ENCODE measurements at places on chromosomes 6 and 20.

- no peak for DNase-seq
Observed at GRCh38 chr6:46290421-46291274, 119.9 kb upstream of the ENPP5 start.

DNA sequence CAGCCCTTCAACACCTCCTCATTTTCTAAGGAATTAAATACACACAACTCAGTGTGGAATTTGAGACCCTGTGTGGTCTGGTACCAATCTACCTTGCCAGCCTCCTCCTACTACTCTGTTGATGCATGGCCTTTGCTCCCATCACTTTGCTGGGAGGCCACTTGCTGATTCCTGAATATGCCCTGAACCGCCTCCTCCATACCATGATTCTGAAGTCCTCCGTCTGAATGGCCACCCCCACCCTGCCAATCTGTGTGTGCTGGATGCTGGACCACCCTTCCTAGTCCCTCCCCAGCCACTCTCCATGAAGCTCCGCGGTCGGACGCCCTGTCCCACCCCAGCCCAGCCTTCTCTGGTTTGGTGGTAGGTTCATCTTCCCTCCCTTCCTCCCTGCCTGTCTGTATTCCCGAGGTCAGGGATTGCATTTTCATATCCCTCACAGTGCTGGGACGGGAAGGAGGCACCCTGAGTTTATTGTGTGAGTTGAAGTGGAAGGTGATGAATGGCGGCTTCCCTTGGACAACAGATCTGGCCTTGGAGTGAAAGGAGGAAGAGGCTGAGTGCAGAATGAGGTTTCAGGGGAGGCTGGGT lies 138.3 kb downstream of the CDC5L start:
- no peak for DNase-seq

- no peak for DNase-seq
Observed at GRCh38 chr6:152329638-152330448, 307.3 kb downstream of the SYNE1 start.

DNA sequence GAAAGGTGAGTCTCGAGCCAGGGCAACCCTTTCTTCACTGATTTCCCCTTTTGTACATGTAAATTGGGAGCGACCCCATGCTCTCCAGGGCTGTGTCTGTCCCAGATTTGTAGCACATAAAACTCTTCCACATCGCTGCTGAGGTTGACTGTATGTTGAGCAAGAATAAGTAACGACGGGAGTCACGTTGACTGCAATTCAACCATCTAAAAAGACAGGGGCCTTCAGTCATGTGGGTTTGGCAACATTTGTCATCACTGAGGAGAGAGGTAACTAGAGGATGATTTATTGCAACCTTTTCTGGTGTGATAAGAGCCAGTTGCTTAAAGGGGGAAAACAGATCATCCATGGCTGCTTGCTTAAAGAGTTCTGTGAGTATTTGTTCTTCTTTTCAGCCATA lies 159.4 kb upstream of the SULF2 start:
- no peak for DNase-seq

GRCh38 chr6:105483492-105483891 lies 80.6 kb upstream of the PREP start:
- no peak for DNase-seq

- no peak for DNase-seq
Observed at GRCh38 chr6:26230351-26230750, 134.6 kb upstream of the BTN3A2 start.

DNA sequence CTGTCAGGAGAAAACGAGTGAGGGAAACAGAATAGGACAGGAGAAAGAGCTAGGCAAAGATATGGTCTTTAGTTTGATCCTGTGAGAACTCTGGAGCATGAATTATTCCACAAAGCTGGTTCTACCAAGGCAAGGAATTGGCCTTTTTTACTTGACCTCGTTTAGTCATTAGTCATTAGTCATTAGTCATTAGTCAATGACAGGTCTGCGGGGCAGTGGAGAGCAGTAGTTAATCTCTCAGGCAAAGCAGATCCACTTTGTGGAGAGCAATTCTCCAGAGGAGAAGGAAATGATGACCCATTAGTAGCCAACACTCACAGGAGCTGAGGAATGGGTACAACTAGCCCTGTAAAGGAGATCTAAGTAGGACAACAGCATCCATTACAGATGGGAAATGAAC lies 22.0 kb upstream of the ABCC10 start:
- no peak for DNase-seq

DNA sequence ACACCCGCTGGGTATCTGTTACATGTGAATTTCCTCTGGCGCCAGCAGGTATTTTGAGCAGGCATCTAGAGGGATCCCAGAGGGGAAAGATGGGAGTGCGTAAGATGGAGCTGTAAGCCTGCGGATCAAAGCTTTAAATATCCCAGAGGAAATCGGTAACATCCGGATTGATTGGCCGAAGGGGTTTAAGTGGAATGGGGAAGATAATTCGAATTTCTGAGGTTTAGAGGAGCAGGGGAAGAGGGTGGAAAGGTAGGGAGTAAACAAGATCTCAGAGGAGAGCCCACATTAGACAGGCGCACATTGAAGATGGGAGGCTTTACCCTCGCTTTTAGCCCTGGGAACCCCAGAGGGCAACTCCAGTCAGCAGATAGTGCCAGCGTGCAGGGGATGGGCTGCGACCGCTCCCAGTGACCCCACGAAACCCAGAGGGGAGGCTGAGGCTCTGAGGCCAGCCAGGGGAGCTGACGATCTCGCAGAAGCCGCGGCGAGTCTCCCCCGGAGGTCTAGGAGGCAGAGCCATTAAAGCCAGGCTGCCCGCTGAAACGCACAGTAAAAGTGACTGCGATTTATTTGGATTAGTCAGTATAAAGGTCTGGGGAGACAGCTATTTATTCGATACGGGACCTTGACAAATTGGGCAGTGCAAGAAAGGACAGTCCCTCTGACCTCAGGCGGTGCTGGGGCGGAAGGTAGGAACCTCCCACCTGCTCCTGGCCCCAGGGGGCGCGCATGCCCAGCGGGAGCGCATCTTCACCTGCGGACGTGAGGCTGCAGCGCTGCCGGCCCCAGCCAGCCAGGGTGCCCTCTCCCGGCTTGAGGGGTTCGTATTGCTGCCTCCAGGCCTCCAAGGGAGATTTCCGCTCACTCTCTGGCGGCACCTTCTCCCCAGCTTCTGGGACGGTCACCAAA lies 34.3 kb upstream of the TCF21 start:
- DNase-seq: no peak

GRCh38 chr6:125593746-125594145 lies 155.7 kb upstream of the HEY2 start:
- no peak for DNase-seq

- DNase-seq: no peak
Observed at GRCh38 chr6:37607944-37608343, 89.7 kb downstream of the MDGA1 start.

DNA sequence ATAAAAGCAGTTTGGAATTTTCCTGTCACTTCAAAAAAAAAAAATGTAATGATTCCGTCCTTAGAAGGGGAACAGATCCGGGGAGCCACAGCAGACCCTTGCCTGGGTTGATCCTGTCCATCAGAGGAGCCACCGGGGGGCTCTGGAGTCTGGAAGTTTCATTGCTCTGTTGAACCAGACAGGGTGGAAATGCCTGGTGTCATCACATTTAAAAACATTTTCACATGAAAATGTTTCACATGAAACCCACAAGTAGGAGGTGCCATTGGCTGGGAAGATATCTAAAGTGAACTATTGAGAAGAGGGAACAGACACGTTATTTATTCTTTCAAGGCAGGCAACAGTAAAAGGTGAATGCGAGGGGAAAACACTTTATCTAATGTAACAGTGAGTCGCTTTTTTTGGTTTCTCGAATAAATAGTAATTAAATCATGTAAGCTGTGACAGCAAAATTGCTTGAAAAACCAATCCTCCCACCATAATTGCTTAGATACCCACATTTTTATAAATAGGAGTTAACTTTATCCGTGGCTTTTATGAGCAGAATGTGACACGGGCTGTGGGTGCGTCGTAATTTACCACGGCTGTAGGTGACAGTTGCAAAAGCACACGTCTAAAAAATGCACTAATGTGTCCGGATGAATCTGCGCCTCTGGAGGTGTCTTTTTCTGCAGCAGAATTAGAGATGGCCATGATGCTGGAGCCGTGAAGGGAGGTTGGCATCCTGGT lies 323.4 kb downstream of the TAF4 start:
- no peak for DNase-seq

DNA sequence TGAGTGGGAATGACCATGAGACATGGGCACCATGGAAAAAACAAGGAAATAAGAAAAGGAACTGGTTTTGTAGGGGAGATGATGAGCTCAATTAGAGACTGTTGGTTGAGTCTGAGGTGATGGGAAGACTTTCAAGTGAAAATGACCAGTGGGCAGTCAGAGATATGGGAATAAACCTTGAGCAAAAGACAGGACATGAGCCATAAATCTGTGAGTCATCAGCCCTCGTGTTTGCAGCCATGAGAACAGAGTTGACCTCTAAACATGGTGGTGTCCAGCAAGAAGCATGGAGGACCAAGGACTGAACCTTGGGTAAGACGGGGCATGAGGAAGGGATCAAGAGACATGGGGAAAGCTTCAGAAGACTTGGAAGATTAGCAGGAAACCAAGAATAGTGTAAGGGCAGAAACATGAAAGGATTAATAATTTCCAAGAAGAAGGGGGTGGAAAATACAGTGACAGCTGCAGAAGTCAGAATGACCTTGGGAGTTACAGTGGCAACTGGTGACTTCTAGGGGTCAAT lies 280.6 kb upstream of the PRDM1 start:
- no peak for DNase-seq

DNA sequence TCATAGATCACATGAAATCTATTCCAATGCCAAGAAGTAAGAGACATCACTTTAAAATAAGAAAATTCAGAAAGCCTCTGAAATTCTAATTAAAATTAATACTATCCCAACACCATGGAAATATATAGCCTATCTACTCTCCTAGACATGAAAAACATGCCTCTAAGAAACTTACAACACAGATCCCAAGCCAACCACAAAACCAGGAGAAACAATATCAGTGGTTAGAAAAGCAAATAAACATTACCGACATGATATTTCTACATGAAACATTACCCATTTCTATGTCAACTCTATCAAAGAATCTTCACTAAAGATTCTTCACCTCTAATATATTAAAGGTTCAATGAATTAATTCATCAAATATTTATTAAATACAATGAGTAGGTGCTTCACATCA lies 4.8 kb downstream of the EPB41L2 start:
- DNase-seq: no peak

GRCh38 chr6:13250703-13251102 lies 77.6 kb downstream of the TBC1D7 start:
- no peak for DNase-seq

DNA sequence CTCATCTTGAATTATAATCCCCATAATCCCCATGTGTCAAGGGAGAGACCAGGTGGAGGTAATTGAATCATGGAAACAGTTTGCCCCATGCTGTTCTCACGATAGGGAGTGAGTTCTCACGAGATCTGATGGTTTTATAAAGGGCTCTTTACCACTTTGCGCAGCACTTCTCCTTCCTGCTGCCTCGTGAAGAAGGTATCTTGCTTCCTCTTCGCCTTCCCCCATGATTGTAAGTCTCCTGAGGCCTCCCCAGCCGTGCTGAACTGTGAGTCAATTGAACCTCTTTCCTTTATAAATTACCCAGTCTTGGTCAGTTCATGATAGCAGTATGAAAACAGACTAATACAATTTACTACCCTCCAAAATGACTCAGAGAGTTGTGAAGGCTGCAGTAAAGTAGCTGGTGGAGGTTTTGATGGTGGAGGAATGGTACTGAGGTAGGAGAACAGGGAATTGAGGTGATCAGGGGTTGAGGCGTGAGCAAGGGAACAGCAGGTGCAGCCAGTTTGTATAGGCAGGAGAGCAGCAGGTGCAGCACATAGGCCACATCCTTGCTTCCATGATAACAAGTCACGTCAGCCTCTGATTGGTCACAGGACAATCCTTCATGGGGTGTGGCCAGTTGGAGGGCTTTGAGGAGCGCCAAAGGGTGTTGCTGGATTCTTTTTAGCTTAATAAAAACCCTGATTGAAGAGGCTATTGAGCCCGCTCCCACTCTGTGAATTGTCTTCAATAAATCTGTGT lies 150.0 kb downstream of the CDC5L start:
- no peak for DNase-seq

DNA sequence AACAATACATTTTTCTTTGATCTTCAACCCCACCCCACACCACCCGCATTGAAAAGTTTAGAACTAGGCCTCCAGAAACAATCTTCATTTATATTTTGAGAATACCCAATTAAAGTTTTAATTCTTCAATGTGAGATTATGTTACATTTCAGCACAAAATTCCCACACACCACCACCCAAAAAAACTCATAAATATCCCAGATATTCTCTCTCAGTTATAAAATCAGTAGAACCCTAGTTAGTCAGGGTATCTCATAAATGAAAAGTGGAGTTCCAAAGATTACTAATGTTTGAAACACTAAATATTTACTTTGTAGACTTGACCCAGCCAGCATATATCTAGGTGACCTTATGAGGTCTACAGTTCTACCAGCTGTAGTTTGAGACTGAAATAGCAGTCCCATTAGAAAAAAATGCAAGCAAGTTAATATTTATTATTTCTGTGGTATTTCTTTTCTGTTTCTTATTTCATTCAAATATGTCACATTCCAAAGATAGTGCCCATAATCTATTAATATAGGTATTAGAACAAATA lies 371.0 kb downstream of the TENT5A start:
- DNase-seq: no peak

DNA sequence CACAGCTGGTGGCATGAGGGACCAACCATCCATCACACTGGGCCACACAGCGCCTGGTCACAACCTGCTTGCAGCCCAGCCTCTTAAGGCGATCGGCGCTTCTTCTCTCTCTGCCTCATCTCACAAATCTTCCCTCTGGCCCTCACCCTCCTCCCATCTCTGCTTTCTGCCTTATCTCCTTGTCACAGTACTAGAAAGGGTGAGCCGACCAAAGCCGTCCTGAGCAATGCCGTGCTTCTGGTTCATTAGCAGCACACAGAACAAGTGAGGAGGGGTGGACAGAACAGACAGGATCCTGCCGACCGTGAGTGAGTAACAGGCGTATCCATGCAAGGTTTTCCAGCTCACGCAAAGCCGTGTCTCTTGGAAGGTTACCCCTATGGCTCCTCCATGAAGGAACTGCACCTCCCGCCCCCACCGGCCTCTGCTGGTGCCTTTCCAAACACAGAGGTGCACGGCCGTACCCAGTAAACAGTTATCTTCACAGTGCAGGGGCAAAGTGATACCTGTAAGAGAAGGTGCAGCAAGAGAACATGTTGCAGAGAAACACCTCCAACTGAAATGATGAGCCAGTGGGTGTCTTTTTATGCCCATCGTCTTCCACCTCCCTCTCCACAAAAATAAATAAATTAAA lies 331.7 kb downstream of the FARS2 start:
- DNase-seq: no peak

DNA sequence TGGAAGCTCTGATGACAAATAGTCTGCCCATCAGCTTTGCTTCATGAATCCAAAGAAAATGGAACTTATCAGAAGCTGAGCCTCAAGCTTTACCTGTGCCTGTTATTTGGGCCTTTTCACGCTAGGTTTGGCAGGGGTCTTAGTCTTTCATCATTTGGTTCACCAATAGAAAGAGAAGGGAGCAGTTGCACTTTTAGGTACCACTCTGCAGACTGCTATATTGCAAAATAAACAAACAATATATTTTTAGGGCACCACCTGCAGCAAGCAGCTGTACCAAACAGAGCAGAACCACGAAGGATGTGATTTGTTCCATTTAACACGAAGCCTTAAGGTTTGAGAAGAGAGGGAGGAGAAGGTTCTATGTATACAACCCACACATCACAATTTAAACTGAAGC lies 291.4 kb upstream of the RNF217 start:
- no peak for DNase-seq

GRCh38 chr20:25632940-25633790 lies 9.4 kb upstream of the NANP start:
- peak; percentile 10 for DNase-seq
